ENCODE measurements at places on chromosomes 11 and 22. TPM values are rescaled to one million over a fixed set of nuclear protein-coding genes. Genes with fewer than 3 reads are reported as not detected.

The OTOG gene
- total RNA-seq = under 0.01 TPM

The MS4A14 gene
- total RNA-seq = under 0.01 TPM

The OR6T1 gene
- not detected for total RNA-seq

The PRR33 gene
- total RNA-seq = 1.0 TPM

Measured in skeletal muscle tissue (tissue), 5 donors.